Sigmoid colon (tissue), 7 donors: ENCODE measurements at places on chromosomes 12 and 14. TPM values are rescaled to one million over a fixed set of nuclear protein-coding genes. Genes with fewer than 3 reads are reported as not detected.
A peak's percentile ranks its signal among the peaks of the same experiment; 100 is the strongest.

GRCh38 chr14:73267474-73267873 lies 30.2 kb downstream of the PAPLN start:
- DNase-seq: no peak

DNA sequence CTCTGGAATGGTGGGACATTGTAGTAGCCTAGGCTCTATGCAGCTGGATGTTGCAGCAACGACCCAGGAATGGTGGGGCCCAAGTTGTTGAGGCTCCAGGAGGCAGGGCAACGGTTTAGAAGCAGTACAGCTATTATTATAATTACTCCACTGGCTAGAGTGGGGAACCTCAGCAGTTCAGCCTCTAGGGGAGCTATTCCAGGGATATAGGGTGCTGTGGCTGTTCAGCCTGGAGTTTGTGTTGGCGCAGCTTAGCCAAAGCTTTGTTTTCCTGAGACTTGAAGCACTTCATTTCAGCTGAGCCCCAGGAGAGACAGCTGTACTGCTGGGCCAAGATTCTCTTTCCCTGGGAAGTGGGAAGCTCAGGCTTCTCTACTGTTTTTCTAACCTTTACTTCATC lies 1023.0 kb upstream of the ATXN7L3B start:
- DNase-seq: no peak

DNA sequence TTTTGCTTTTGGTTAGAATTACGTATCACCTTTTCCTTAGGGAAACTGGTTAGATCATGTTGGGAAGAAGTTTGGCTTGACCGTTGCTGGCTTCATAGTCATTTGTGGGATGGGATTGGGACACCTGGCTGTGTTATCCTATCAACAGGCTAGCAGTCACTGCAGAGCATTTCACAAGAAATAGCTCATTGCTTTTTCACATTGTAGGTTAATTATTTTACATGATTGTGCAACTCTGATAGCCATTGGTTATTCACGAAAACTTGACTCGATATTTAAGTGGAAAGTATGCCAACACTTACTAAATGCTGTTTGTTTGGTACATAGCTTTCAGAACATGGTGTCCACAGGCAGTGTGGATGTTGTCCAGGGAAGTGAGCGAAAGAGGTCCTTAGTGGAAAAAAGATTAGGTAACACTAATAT lies 89.4 kb downstream of the NKX2-1 start:
- DNase-seq: no peak

DNA sequence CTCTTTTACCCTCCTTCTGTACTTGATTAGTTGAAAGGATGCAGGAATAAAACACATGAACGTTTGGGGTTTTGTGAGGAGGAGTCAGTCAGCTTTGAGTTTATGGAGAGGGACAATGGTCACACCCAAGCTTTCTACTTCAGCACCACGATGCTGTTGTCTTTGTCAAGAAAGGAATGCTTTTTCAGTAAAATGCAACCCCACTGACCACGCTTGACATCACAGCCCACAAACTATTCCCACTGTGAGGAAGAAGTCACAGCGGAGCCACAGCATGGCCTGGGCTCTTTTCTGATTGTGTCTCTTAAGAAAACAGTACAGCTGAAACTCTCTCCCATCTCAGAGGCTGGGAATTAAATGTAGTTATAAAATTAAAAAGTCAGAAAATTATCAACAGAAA lies 135.2 kb downstream of the APAF1 start:
- no peak for DNase-seq

DNA sequence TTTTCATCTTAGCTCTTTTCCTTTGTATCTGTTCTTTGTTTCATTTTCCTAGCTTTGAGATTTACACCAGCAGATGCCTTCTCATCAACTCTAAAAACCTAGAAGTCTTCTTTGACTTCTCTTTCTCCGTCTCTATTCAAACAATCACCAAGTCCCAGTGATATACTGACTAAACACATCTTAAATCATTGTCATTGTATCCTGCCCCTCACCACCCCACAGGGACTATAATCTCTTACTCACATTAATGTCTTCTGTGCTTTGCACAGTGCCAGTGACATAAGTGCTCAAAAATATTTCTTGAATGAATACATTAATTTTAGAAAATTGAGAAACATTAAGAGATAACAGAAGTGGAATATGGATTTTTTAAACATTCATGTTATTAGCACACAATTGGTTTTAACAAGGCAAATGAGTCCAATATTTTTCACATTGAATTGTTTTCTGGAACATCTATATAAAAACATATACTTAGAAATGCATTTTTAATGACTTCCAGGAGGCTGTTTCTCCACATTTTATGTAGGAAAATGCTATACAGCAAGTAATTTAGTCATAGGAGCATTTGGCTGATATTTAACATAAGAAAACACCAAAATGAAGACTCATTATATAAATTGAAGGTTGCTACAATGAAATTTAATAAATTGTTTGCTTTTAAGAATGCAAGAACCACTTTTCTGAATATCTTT lies 472.8 kb upstream of the PRICKLE1 start:
- no peak for DNase-seq

DNA sequence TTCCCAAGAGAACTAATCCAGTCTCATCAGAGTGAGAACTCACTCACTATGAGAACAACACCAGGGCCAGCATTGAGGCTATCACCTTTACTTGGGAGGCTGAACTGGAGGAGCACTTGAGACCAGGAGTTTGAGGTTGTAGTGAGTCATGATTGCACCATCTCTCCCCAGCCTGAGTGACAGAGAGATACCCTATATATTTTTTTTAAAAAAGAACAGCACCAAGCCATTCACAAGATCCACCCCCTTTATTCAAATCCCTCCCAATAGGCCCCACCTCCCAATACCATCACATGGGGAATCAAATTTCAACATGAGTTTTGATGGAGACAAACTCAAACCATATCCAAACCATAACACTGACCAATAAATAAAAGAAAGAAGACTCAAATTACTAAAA lies 3.7 kb upstream of the TMX1 start:
- no peak for DNase-seq

- DNase-seq: peak; percentile 72
These were observed 4.7 kb downstream of the ACVRL1 start for GRCh38 chr12:51911788-51912711.

The TSHR gene
- not detected for total RNA-seq

DNA sequence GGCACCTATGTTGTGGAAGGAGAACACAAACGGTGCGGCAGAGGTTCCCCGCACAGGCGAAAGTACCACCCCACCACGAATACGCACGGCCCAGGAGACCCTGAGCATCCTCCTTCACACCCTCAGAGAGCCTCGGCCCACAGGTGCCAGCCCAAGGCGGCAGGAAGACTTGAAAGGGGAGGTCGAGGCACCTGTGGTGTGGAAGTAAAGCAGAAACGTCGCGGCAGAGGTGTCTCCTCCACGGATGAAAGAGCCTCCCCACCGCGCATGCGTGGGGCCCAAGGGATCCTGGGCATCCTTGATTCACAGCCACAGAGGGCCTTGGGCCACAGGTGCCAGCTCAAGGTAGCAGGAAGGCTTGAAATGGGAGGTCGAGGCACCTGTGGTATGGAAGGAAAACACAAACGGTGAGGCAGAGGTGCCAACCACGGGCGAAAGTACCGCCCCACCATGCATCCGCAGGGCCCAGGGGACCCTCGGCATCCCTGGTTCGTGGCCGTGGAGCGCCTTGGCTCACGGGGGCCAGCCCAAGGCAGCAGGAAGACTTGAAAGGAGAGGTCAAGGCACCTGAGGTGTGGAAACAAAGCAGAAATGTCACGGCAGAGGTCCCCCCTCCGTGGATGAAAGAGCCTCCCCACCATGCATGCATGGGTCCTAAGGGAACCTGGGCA lies 380.1 kb downstream of the ALG10 start:
- DNase-seq: peak; percentile 43

The RERG gene
- 104 TPM for total RNA-seq

GRCh38 chr12:78448692-78449091 lies 415.9 kb upstream of the SYT1 start:
- no peak for DNase-seq

- no peak for DNase-seq
These were observed 321.9 kb downstream of the SYT1 start for GRCh38 chr12:79186506-79186905.

The KRT2 gene
- not detected for total RNA-seq

GRCh38 chr12:93184672-93185368 lies 192.9 kb upstream of the NUDT4 start:
- no peak for DNase-seq

GRCh38 chr14:71883094-71883493 lies 49.1 kb upstream of the RGS6 start:
- DNase-seq: no peak

DNA sequence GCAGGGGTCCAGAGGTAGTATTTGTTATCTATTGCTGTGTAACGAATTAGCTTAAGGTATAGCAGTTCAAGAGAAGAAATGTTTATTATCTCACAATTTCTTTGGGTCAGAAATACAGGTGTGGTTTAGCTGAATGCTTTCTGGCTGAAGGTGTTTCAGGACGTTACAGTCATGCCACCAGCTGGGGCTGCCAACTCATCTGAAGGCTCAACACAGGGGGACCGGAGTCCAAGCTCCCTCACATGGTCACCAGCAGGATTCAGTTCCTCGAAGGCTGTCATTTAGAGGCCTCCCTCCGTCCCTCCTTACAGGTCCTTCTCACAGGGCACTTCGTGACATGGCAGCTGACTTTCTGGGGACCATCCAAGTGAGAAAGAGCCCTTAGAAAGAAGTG lies 37.5 kb upstream of the SINHCAF start:
- no peak for DNase-seq

DNA sequence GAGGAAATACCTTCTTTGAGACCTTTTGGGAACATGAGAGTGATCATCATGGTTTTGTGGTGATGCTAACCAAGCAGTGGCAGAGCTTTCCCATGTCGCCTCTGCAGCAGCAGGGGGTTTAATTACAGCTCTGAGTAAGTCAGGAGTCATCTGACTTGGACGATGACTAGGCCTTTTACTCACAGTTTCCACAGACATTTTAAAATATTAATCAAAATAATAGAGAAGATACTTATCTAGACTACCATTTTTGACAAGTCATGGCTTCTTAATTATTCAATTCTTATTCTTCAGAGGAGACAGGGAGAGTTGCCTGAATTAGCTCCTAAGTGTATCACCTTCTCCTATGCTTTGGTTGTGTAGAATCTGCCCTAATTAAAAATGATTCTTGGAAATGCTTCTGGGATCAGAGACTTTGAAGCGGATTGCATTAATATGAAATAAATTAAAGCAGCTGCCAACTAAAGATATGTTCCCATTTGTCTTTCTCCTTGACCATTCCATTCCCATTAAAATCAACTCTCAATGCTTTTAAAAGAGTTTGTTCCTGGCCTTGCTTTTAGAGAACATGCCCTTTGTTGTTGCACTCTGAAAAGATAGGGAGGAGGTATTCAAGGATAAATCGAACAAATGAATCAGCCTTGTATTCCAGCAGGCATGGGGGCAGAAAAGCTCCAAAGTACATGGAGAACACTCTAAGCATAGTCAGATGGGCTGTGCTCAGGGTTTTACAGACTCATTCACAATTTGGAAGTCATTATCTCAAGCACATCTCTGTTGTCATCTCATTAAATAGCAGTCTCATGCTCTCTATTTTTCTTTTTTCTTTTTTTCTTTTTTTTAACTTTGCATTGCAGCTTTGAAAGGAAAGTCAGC lies 7.7 kb upstream of the IFNG-AS1 start:
- no peak for DNase-seq

The TMEM106C gene
- total RNA-seq: 70.6 TPM

The PCK2 gene
- total RNA-seq: 12.2 TPM

- peak; percentile 73 for DNase-seq
These were observed 4.9 kb upstream of the MRPL52 start for GRCh38 chr14:22824711-22825359.

The FOXA1 gene
- not detected for total RNA-seq

GRCh38 chr12:94575645-94576403 lies 74.5 kb downstream of the TMCC3 start:
- DNase-seq: no peak
